T-helper 22 cell (primary cell): ENCODE measurements at places on chromosomes 7 and 10.

- DNase-seq: no peak
Measured at GRCh38 chr7:21580073-21580521, 37.3 kb downstream of the DNAH11 start.

GRCh38 chr10:88038268-88038667 lies 174.8 kb downstream of the PTEN start:
- DNase-seq: no peak

- DNase-seq: no peak
Measured at GRCh38 chr7:2204446-2204845, 28.3 kb downstream of the MAD1L1 start.

GRCh38 chr7:117673367-117673766 lies 193.5 kb downstream of the CFTR start:
- no peak for DNase-seq

- DNase-seq: no peak
Measured at GRCh38 chr10:88989423-88989822, 1.2 kb upstream of the FAS start.

- DNase-seq: no peak
Measured at GRCh38 chr10:78531088-78531487, 497.4 kb downstream of the RPS24 start.

GRCh38 chr10:118808601-118809356 lies 54.0 kb upstream of the CACUL1 start:
- no peak for DNase-seq

- no peak for DNase-seq
Measured at GRCh38 chr10:24618401-24618800, 105.3 kb downstream of the ARHGAP21 start.

DNA sequence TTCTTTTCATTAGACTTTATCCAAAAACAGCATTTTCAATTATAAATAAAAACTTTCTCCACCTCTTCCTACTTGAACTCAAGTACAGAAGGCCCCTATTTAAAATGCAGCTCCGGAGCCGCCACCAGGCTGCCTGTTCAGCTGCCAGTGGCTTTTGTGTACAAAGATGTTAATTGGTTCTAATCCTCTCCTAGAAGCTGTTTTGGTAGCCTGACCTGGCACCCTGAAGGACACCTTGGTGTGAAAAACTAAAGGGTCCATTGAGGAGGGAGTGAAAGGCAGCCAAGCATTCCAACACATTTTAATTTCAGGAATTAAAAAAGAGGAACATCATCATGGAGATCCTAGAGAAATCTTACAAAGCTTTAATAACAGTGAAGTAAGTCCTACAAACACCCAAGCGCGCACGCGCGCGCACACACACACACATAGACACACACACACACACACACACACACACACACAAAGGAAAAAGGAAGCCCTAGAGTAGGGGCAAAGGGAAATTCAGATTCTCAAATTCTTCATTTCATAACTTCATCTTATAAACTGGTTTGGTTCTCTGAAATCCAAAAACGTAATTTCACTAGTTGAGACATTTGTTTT lies 41.4 kb downstream of the VAX1 start:
- DNase-seq: no peak

DNA sequence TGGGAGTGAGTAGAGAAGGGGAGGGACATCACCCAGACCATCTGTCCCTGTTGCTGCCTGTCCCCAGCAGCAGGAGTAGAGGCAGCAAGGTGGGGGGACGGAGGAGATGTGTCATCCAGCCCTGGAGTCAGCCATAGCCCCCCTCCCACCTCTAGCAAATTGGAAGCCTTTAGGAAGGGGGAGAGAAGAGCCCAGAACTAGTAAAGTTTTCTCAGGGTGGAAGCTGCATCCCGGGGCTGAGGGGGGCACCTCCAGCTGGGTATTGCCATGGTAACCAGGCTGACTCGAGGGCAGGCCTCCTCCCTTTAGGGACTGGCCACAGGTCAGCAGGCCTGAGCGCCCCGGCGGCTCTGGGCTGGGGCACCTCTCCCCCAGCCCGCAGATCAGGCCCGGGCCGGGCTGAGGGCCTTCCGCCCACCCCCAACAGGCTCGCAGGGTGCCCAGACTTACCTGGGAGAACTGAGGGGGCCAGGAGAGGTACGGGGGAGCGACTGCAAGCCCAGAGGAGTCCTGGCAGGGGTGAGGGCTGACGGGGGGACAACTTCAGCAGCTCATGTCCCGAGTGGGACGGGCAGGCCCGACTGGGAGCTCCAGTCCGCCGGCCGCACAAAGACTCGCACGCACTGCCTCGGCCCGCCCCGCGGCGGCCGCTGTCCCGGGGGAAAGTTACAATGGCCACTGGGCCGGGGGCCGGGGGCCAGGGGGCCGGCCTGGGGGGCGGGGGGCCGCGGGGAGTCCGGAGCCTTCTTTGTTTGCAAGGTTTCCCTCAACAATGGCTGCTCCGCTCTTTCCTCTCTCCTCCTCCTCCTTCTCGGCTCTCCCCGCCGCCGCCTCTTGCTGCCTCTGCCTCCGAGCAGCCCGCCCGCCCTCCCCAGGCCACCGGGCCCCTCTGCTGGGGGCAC lies 6.0 kb downstream of the LDB1 start:
- DNase-seq: no peak

DNA sequence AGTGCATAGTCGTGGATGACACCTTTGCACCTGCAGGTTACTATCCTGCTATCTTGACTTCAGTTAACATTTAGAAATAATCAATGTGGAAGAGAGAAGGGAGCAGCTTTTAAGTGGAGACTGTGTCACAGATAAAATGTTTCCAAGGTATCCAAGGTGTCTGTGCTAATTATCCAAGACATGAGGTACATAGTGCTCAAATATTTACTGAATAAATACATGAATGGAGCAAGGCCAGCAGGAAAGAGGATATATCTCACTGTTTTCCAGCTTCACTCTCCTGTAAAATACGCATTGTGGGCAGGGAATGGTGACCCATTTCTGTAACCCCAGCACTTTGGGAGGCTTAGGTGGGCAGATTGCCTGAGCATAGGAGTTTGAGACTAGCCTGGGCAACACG lies 552.4 kb downstream of the PHTF2 start:
- no peak for DNase-seq

DNA sequence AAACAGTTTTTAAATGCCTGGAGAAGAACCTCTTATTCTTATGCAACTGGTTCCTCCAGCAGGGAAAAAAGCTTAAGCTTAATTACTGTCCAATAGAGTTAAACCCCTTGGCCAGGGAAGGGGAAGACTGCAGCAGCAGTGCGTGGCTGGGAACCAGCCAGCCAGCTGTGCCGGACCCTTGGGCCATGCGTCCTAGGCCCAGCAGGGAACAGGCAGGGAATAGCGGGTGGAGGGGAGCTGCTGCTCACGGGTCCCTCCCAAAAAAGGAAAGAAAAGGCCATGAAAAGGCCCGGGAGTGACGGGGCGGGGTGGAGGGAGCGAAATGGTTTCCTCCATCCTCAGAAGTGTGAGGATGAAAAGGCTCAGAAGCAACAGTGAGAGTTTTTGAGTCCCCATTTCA lies 35.2 kb upstream of the HECW1 start:
- no peak for DNase-seq

DNA sequence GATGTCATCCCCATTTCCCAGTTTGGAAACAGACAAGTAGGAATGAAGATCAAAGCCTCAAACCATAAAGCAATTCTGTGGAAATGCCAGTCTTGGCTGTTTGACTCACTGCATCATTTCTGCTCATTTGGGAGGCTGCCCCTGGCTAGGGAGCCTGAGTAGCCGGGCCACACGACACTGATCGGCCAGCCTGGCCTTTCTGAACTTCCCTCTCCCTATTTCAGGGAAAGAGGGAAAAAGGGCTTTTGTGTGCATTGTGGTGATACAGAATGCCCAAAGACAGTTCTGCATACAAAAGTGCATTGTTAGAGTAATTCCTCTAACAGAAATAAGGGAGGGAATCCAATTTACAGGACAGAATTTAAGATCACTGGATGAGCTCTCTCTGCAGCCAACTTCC lies 41.7 kb upstream of the OPALIN start:
- DNase-seq: no peak

GRCh38 chr10:86107131-86107530 lies 259.5 kb downstream of the GRID1 start:
- DNase-seq: no peak

DNA sequence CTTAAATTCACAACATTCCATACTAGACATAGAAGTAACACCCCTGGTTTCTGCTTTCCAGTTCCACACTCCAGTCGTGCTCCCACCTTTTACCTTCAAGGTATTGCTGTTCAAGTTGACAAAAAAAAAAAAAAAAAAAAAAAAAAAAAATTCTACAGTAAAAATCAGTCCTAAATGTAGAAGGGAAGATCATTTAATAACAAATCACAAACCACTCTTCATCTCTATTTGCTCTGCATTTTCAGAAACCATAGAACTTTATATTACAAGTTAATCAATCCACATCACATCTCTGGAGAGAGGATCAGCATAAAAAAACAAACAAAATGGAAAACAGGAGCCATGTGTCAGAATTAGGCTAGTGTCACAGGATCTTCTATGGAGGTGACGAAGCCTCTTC lies 206.3 kb upstream of the KLF14 start:
- DNase-seq: no peak

DNA sequence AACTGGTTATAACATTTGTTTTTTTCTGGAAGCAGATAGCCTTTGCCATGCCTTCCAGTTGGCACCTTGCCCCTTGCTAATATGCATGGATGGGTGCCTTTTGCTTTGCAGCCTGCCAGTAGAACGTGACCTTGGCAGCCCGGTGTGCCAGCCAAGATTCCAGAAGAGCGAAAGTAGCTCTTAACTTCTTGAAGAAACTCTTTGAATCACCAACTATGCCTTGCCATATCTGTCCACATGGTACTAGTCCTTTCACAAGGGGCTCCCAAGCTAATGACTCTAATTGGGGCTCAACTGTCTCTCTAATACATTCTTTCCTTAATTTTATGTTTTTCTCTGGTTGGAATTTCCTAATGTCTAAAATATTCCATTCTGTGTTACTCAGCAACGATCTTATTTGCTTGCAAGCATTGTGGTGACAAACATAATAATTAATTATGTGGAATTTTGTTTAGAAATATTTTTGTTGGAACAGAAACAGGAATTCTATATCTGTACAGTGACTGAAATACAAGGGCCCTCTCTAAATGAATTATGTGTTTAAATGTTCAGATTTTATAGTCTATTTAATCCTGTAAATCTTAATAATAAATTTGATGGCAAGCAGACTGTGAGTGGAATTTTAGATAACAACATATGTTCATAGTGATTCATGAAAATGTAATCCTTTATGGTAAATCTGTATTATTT lies 45.8 kb downstream of the HDAC9 start:
- DNase-seq: no peak

DNA sequence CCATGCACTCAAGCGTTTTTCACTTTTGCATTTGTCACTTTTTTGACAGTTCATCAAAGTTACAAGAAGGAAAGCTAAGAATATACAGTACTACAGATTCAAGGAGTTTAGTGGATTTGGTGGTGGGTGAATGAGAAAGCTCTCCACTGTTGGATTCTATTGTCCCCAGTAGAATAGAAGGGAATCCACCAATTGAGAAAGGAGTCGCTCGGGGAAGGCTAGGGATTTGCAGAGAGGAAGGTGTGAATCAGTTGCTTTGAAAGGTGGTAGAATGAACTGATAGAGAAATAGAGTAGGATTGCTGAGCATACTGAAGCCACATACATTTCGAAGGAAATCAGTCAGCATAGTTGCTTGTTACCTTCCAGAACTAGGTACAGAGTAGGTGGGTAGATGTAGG lies 33.7 kb upstream of the GLCCI1 start:
- DNase-seq: no peak

DNA sequence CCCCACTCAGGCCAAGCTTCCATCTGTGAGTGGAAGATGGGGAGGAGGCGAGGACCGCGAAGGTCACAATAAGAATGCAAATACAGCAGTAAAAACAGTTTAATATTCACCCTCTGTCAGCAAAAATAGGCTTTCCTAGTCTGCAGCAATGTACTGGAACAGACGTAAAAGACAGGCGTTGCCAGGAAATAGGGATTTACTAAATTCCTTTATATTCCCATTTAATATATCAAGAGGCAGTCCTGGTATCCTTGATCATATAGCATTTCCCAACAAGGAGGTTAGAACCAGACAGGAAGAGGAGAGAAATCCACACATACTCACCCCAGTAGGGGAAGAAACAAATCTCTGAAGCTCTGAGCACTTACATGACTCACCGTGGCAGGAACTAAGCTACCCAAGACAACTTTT lies 1054.9 kb upstream of the C7orf33 start:
- DNase-seq: no peak

GRCh38 chr7:80392229-80393169 lies 119.4 kb downstream of the GNAT3 start:
- no peak for DNase-seq

DNA sequence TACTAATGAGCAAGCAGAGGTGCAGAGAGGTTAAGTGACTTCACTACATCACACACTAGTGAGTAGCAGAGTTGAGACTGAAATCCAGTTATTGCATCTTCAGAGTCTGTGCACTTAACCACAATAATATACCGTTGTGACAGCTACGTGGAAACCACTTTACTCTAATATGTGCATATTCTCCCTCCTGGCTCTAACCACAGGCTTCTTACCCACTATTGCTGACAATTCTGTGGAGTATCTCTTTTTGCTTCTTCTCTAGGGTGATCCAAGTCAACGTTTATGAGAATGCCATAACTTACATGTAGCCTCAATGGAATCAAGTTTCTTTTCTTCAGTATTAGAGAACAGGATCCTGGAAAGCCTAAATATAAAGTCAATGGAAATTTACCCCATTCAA lies 64.2 kb upstream of the MEOX2 start:
- no peak for DNase-seq

GRCh38 chr10:66326876-66327275 lies 599.0 kb upstream of the LRRTM3 start:
- no peak for DNase-seq

DNA sequence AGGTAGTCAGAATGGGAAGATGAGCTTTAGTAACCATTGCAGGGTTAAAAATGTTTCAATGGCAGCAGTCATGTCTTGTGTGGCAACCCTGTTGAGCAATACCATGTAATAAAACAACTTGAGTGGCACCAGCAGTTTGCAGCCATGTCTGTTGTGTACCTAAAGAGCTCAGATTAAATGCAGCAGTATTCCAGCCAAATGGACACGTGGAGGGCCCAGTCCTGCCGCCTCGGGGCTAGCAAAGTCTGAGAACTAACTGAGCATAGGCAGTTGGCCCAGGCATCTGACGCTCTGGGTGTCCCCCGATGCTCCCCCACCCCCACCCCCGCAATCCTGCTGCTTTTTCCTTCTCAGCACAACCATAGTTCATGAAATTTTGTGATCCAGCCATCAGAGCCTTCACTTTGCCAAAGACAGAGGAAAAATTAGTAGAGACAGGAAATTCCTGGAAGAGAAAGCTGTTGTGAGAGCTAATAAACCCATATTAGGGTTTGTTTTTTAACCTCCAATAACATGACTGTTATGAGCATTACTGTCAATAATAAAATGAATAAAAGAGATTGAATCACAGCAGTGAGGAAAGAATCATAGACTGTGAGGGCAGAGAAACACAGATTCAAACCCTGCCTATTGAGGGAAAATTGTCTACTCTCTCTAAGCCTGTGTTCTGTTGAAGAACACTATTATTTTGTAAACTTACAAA lies 220.6 kb upstream of the RHOBTB1 start:
- no peak for DNase-seq

- DNase-seq: no peak
Measured at GRCh38 chr10:96380821-96381220, 22.0 kb upstream of the OPALIN start.
